CMK (cell line): ENCODE measurements at places on chromosomes 5 and 9.

- DNase-seq, result no peak
Observed at GRCh38 chr5:67897980-67898379, 317.6 kb upstream of the PIK3R1 start.

DNA sequence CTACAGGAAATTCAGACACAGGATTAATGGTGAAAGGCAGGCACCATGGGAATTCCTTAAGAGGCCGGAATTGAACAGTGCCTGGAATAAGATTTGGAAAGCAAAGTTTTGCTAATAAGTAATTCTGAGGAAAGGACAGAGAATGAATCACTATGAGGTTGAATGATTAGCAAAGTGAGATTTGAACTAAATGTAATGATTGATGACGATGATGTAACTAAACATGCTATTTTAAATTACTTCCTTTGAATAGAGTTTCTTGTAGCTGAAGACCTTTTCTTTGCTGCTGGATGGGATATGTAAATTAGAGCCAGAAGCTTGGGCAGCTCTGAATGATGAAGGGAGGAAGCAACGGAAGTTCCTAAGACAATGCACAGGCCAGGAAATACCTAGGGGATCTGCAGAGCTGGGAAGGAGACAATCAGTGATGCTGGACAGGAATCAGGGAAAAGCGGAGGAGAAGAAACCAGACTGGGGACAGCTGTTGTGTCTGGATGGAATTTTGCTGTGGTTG is 482.0 kb downstream of the PSAT1 start:
- DNase-seq, result no peak

GRCh38 chr5:160326981-160327380 is 14.6 kb upstream of the CCNJL start:
- no peak for DNase-seq

DNA sequence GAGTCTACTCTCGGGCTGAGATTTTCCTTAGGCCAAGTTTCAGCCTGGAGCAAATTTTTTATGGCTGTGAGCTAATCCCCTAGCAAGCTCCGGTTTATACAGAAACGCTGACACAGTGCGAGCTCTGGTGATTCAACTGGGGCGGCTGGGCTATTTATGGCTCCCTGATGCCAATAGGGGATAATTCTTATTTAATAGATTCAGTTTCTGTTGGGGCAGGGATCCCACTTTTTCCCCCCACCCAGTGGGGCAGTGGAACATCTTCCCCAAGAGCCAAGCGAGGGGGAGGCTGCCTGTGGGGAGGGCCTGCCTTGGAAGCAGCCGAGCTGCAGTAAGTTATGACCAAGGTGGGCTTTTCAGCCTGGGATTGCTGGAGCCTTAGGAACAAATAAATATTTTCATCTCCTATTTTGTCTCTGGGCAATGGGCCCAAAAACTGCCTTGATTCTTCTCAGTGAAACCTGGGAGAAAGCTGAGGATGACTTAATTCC is 129.1 kb downstream of the MACROH2A1 start:
- DNase-seq, result no peak

GRCh38 chr5:73938280-73938937 is 312.4 kb downstream of the ARHGEF28 start:
- DNase-seq, result no peak

- no peak for DNase-seq
Observed at GRCh38 chr9:70873506-70873905, 247.9 kb downstream of the TRPM3 start.

DNA sequence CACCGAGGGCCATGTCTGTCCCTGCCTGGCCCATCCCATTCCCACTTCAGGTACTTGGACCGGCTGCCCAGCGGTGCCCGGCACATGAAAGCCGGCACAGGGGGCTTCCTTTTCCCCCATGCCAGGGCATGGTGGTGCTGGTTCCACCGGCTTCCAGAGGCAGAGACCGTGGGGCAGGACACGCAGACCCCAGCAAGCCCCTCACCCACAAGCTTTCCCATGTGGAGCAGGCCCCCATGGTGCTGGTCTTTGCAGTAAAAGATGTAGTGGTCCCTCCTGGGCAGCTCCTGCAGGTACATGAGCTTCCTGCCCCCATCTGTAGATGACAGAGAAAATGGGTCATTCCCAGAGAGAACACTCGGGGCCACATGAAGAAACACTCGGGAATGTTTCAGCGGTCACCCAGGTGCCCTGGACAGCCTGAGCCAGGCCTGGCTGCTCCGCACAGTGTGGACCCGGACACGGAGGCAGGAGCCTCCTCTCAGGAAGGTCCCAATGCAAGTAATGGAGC is 2.0 kb downstream of the OBP2B start:
- no peak for DNase-seq

DNA sequence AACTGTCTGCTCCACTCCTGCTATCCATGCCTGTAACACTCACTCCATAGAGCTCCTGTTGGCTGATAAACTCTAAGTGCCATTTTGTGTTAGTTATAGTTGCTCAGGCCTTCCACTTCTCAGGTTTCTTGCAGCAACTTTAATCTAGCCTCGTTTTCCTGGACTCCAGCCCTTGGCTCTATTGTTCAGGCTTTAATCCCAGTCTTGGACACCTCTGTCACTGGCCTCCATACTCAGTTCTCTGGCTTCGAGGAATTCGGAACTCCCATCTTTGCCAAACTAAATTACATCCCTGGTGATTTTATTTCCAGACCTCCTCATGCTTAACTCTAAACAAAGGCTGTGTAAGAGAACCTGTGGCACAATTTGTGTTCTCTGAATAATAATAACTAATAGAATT is 39.8 kb downstream of the EMB start:
- DNase-seq, result no peak

DNA sequence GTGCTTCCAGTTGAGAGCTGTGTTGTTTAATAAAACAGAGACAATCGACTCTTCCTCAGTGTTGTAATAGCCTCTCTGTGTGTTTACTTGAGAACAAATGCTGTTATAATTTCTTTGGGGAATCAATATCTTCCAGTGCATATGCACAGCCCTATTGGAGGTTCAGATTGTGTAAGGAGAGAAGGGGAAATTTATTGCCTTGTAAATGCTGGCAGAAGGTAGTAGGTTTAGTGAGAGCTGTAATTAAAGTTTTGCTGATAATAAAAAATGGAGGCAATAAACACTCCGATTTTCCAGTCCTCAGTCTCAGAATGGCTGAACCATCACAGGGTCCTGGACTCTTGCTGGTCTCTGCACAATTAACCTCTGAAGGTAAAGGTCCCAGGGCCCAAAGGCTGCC is 128.3 kb downstream of the C5orf15 start:
- DNase-seq, result no peak

GRCh38 chr9:137462396-137462985 is 3.4 kb upstream of the NSMF start:
- no peak for DNase-seq
